ENCODE measurements at places on chromosomes 2 and 18.

DNA sequence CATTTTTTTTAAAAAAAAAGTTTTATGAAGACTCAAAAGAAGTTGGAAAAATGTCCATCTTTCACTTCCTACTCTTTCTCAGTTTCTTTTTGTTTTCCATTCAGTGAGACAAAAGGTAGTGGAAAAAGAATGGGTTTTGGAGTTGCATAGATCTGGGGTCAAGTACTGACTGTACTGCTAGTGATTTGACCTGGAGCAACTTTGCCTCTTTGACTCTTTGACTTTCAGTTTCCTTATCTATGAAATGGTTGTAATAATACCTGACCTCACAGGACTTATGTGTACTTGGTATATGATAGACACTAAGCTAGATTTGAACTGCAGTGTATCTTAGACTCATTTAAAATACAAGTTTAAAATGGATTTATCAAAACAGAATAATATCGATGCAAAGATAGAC lies 3.5 kb upstream of the KCNE4 start:
- no peak for DNase-seq

GRCh38 chr2:230162981-230163380 lies 56.8 kb downstream of the SP110 start:
- no peak for DNase-seq

GRCh38 chr2:8752385-8752784 lies 70.5 kb downstream of the ID2 start:
- DNase-seq: no peak

DNA sequence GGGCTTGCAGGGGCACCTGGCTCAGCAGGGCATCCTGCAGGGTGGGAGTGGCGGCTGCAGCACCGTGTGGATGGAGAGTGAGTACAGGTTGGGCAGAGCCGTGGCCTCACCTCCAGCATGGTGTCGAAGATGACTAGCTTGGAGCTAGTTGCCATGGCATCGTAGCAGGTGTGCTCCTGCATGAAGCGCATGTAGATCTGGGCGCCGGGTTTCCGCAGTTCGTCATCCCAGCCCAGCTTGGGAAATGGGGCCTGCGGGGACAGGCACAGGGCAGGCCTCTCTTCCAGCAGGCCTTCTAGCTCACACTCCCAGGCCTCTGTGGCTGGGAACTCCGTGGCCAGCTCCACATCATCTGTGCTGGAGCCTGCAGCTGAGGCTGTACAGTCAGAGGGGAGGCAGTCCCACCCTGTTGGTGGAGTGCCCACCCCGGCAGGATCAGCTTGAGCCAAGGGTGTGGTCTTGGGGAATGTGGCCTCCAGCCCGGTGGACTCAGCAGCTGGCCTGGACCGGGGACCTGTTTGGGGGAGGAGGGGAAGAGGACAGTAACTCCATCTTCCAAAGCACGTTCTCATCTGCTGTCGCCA lies 1.6 kb downstream of the PRKAG3 start:
- DNase-seq: no peak

- DNase-seq: no peak
These were observed 249.9 kb upstream of the SP5 start for GRCh38 chr2:170465241-170465640.

- DNase-seq: no peak
These were observed 24.4 kb downstream of the SERPINB4 start for GRCh38 chr18:63619661-63620060.

DNA sequence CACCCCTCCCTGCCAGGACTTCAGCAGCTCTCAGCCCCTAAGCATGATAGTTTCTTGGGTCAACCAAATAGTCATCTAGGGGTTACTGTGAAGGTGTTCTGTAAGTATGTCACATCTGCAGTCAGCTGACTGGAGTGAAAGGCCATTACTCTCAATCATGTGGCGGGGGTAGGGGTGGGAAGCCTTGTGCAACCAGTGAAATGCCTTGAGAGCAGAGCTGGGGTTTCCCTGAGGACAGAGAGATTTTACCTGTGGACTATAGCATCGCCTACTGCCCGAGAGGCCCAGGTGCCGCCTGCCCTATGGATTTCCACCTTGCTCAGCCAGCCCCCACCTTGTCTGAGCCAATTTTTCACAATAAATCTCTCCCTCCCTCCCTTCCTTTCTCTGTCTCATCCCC lies 20.9 kb upstream of the KLF11 start:
- DNase-seq: no peak

DNA sequence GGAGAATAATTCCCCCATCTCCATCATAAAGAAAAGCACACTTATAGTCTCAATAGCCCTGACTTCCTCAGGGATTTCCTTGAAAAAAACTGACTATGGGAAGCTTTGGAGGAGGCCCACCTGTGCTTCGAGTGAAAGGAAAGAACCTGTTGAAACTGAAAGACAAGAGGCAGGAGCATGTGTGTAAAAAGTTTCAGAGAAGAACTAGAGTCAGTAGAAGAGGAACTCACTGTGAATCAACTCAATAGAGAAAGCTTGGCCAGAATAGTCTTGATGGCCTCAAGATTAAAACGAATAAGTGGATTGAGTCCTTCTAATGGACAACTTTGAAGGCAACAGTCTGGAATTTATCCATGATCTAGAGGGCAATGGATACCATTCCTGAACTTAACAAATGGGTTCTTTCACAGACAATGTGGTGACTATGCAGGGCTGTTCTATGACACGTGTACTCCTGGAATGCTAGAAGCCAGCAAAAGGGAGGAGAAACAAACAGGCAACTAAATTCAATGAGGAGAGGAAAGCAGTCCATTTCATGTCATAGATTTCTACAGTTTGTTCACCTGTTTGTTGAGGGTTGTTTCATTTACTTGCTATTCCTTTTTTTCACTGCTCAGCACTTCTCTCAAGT lies 442.3 kb downstream of the GRB14 start:
- DNase-seq: no peak

DNA sequence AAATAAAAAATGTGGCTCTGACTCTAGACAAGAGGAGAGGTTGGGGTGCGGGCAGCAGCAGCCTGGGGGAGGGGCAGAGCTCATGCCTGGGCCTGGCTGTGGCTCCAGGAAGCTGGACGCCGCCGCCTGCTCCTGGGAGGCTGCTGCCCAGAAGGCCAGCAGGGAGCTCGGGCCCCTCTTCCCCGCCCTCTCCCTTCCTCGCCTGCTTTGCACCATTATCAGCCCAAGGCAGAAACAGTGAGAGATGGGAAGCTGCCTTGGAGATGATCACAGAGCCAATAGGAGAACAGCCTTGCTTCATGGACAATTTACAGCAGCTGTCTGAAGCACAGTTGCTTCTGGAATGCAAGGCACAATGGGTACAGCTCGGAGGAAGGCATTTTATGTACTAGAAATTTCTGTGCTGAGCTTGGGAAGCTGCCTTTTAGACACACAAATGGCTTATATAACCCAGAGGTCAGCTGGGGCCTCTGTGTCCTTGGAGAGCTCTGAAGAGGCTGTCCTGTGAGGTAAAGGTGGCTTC lies 55.3 kb upstream of the AFF3 start:
- DNase-seq: no peak

- no peak for DNase-seq
These were observed 30.8 kb upstream of the TMEM87B start for GRCh38 chr2:112024231-112024630.

DNA sequence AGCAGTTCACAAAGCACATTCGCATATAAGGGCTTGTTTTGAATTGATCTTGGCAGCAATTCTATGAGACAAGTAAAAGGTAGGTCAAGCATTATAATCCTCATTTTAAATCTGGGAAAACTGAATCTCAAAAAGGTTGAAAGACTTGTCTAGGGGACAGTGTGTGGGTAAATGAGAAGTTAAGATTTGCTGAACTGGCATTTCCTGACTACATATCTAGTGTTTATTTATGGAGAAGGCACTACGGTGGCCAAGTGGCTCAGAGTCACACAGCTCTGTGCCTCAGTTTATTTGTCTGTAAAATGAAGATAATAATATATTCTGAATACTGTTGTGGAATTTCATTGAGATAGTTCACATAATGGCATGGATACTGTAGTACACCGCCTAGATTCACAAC lies 16.3 kb upstream of the IL1RN start:
- DNase-seq: no peak

GRCh38 chr2:207188626-207189419 lies 23.1 kb upstream of the KLF7 start:
- DNase-seq: no peak

DNA sequence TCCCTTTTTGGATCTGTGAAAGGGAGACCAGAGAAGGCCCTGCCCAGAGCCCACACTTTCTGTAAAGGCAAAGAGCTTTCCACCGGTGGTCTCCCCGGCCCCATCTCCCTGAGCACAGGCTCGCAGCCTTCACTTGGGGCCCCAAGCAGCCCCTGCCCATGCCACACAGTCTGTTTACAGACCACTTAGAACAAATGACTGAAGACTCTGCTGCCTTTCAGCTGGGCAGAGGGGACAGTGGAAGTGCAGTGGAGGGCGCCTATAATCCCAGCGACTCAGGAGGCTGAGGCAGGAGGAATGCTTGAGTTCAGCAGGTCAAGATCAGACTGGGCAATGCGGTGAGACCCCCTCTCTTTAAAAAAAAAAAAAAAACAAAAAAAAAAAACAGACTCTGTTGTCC lies 28.9 kb downstream of the SERTAD2 start:
- DNase-seq: no peak

GRCh38 chr18:36499938-36500337 lies 202.4 kb downstream of the FHOD3 start:
- DNase-seq: no peak

- DNase-seq: no peak
These were observed 55.1 kb downstream of the FSIP2 start for GRCh38 chr2:185793532-185794345.

DNA sequence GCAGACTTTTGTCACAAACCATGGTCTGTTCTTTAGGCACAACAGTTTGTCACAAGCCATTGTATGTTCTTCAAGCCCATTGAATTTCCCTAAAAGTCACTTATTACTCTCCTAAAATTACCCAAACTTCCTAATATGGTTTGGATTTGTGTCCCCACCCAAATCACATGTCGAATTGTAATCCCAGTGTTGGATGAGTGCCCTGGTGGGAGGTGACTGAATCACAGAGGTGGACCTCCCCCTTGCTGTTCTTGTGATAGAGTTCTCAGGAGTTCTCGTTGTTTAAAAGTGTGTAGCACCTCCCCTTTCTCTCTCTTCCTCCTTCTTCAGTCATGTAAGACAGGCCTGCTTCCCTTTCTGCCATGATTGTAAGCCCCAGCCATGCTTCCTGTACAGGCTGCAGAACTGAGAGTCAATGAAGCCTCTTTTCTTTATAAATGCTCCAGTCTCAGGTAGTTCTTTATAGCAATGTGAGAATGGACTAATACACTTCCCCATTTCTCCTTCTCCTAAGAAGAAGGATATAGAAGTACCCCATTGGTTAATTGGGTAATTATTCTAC lies 11.2 kb upstream of the GYPC start:
- DNase-seq: no peak

DNA sequence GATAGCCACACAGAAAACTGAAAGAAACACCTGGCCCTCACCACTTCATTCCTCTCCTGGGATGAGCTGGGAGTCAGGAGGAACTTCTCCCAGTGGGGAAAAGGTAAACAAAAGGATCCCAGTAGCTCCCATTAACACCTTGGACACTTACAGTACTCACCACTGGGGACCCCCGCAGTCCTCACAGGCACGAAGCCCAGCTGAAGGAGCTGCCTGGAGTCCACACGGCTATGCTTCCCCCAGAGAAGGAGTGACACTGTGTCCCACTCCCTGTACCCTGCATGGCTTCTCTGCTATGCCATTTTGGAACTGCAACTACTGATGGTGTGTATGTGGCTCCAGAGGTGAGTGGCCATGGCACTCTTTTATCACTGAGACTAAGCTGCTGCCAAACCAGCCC lies 1565.1 kb downstream of the LRP1B start:
- DNase-seq: no peak

DNA sequence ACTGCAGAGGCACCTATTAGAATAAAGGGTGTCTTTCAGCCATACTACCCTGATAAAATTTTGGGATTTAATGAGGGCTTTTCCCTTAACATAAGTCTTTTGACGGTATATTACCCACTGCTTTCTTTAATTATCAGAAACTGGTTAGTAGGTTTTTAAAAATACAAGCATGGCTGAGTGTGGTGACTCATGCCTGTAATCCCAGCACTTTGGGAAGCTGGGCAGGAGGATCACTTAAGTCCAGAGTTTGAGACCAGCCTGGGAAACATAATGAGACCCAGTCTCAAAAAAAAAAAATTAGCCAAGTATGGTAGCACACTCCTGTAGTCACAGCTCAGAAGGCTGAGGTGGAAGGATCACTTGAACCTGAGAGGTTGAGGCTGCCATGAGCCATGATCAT lies 16.1 kb downstream of the CPSF3 start:
- DNase-seq: no peak

- no peak for DNase-seq
These were observed 433.1 kb upstream of the RAB12 start for GRCh38 chr18:8176109-8176508.

GRCh38 chr2:83516503-83516902 lies 942.6 kb downstream of the SUCLG1 start:
- DNase-seq: no peak

DNA sequence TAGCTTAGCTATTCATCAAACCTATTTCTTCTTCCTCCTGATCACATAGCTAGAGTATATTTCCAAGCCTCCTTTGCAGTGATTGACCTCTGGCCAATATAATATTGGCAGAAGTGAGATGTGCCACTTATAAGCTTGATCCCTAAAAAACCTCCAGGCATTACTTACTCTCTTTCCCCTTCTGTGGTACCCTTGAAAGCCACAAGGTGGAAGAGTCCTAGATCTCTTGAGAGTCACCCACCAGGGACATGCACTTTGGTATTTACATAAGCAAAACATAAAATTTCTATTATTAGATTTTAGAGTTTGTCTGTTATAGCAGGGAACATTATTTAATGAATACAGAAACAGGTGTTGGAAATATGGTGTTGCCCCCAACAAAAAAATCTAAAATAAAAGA lies 112.0 kb downstream of the EXOC6B start:
- no peak for DNase-seq

- no peak for DNase-seq
These were observed 211.8 kb downstream of the NEDD4L start for GRCh38 chr18:58255701-58256311.

- DNase-seq: no peak
These were observed 734.5 kb downstream of the MBD2 start for GRCh38 chr18:53490019-53490418.

DNA sequence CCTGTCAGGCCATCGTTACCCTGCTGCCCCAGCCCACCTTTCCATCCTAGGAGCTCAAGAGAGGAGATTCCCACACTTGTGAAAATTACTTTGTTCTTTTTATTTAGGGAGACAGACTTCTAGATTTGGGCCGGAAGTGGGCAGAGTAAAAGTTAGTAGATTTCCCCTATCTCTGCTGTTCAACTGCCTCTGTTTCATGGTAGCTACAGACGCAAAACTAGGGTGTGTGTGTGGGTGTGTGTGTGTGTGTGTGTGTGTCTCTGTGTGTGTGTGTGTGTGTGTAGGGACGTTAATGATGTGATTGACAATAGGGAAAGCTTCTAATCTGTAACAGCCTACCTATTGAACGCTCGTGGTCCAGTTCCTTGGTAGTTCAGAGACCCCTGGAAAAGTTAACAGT lies 438 bp downstream of the PSMA8 start:
- no peak for DNase-seq

Data from activated T-helper 1 cell treated with Interleukin-2 at 50 U/mL for 16 hours (primary cell).